CD4-positive, alpha-beta T cell treated with Interleukin-17A for 4 hours (primary cell): ENCODE measurements at places on chromosomes 1 and 21.
A peak's percentile ranks its signal among the peaks of the same experiment; 100 is the strongest.

DNA sequence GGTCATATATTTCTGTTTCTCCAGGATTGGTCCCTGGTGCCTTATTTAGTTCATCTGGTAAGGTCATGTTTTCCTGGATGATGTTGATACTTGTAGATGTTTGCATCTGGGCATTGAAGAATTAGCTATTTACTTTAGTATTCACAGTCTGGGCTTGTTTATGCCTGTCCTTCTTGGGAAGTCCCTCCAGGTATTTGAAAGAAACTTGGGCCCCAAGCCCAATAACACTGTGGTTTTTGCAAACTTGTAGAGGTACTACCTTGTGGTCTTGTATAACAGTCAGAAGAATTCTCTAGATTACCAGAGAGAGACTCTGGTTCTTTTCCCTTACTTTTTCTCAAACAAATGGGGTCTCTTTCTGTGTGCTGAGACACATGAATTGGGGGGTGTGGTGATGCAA lies 251.4 kb upstream of the B3GALT2 start:
- peak; percentile 10 for DNase-seq

- no peak for DNase-seq
Measured at GRCh38 chr1:67629370-67630075, 55.5 kb upstream of the GADD45A start.

DNA sequence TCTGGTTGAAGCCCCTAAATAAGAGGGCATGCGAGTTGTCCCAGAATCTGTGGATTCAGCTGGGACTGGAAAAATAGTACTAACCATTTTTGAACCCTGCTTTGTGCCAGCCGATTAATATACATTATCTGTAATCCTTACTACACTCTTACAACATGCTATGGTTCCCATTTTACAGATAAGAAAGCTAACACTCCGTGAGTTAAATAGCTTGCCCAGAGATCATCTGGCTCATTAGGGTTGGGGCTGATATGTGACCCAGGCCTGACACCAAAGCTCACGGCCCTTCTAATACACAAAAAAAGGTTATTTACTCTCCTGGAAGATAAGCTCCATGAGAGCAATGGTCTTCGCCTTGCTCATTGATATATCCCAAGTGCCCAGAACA lies 14.9 kb downstream of the ATP2B4 start:
- no peak for DNase-seq

- DNase-seq, result no peak
Measured at GRCh38 chr1:98211271-98211845, 290.5 kb upstream of the DPYD start.

DNA sequence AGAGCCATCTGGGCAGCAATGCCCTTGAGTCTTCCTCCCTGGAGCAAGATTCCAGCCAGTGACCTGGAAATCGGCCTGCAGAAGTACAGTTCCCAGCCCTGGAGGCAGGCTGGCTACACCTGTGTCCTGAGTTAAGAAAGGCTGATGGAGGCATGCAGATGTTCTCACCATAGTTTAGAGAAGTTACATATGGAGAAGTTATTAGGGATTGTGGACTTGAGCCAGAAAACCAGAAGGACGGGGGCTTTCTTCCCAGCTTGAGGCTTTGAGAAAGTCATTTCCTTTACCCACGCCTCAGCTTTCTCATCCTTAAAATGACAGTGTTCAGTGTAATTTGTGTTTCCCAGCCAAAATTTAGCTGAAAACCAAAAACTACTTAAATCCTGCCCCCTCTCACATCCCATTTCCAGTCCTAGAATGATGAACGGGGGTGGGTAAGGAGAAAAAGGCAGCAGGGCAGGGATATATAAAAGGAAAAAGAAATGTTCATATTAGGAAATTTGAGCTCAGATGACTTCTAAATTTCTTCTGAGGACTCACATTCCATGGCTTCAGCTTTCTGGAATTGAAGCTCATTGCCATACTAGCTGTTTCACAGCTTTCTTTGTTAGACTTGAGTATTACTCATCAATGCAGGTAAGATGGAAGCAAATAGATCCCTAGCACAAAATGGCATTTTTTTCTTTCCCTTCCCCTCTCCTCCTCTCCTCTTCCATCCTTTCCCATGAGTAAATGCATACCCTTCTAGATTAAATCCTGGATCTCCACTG lies 14.4 kb upstream of the C8B start:
- DNase-seq, result no peak

DNA sequence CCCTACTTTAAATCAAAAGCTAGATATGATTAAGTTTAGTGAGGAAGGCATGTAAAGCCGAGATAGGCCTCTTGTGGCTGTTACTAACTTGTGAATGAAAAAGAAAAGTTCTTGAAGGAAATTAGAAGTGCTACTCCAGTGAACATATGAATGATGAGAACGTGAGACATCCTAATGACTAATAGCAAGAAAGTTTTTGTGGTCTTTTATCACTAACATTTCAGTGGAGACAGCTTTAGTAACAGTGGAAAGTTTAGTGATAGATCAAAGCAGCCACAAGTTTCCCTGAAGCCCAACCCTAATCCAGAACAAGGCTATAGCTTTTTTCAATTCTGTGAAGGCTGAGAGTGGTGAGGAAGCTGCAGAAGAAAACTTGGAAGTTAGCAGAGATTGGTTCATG lies 73.6 kb upstream of the LRRC8B start:
- DNase-seq, result no peak

GRCh38 chr1:192477630-192478029 lies 97.9 kb upstream of the RGS1 start:
- DNase-seq, result no peak

DNA sequence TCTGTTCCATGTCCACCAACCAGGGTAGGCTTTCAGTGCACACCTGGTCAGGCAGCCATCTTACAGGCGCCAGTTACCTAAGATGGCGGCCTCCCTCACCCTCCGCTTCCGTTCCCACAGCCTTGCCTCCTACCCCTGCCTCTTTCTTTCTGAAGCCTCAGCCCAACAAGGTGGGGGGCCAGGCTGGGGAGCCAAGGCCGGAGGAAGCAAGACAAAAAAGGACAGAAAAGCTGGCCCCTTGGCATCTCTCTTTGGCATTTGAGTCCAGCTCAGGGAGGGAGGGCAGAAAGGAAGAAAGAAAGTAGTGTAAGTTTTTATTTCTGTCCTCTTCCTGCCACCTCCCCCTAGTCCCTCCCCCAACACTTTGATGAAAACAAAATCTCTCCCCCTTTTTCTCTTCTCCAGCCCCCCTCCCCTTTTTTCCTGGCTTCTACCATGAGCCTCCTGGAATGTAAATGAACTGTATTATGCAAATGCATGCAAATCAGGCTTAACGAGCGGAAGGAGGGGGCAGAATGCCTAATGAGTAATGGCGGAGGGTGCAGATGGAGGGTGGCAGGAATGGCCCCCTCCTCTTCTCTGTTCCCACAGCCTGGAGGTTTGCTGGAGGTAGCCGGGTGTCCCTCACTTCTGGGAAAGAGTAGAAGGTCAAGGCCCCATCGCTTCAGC lies 43.8 kb downstream of the RHBG start:
- no peak for DNase-seq

GRCh38 chr1:179448437-179449149 lies 82.8 kb downstream of the AXDND1 start:
- DNase-seq, result no peak

GRCh38 chr1:116018007-116018406 lies 41.7 kb downstream of the SLC22A15 start:
- no peak for DNase-seq

DNA sequence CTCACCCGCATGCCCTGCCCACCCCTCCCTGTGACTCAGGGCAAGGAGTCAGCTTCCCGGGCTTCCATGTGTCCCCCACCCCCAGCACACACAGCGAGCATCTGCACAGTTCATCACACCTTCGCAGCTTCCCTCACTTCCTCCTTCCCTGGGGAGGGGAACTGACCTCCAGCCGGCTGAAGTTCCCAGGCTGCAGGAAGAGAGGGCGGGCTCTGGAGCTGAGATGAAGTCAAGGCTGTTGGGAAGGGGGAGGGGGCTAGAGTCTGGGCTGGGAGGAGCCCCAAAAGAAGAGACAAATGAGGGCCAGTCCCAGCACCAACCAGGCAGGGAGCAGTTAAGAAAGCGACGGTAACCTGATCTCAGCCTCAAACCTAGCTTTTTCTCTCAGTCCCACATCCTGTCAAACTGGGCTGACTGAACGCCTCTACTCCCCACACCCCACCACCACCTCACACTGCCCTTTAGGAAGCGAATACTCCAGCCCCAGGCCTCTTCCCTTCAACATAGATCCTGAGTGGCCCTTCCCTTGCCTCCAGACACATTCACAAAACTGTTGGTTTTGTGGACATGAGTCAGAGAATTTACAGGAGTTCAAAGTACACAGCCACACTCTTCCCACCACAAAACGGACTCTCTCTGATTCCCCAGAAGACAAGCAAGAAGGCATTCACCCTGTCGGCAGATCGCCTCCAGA lies 1.8 kb downstream of the RHOC start:
- DNase-seq, result peak; percentile 43

DNA sequence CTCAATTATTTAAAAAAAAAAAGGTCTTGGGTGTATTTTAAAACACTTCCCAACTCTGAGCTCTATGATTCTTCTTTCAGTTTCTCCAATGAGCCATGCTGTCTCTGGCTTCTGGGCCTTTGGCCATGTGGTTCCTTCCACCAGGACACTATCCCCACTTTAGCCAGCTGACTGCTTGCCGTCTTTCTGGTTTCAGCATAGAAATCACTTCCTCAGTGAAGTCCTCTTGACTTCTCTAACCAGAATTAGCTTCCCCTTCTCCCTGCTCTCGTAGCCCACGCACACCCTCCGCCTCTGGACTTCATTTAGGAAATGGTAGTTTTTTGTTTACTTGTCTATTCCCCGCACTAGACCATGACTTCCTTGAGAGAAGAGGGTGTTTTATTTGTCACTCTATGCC lies 1.1 kb upstream of the DIO1 start:
- no peak for DNase-seq

GRCh38 chr1:26697978-26698849 lies 2.4 kb downstream of the ARID1A start:
- peak; percentile 35 for DNase-seq

GRCh38 chr1:36321119-36321951 lies 2.1 kb downstream of the EVA1B start:
- peak; percentile 56 for DNase-seq

DNA sequence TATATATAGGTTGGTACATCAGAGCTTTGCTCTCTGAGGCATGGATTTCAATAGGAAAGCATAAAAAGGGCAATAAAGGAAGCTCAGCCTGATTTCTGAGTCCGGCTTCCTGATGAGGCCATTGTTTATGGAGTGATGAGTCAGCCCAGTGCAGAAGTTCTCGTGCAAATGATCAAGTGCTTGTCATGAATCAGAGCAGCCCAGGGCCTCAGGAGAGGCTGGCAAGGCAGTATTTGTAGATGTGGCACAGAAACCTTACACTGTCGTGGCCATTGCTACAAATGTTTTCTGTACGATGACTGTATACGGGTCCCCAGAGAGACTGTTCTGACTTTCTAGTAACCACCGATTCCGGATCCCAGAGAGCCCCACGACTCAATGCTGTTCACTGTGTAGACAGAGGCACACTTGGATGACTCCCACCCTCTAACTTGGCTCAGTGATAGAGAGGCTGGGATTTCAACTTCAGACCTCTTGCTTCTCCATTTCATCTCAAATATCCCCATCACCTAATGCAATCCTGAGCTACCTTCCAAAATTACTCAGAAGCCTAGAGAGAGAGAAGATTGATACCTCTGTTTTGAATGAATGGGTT lies 26.8 kb downstream of the UMODL1 start:
- peak; percentile 10 for DNase-seq

DNA sequence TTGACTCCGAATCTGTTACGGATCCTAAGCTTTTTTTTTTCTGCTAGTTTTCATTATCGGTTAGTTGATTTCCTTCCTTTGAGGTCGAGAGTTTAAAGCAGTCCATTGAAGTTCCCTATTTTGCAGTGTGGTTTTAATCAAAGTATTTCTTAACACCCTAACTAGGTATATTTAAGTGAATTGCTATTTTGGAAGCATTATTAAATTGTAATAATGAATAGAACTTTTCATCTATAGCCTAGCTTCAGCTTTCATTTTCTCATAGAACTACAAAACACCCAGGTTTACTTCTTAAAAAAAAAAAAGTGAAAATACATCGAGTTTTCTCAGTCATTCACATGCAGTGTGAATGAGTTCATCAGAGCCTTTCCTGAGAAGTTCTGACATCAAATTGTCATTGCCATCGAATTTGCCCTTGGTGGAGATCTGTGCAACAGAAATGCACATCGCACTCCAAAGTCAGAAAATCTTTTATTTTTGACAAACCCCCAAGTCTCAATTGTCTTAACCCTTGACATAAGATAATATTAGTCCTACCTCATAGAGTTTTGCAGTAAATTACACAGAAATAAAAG lies 1.1 kb upstream of the LBR start:
- DNase-seq, result no peak

- DNase-seq, result no peak
Measured at GRCh38 chr1:245876586-245876985, 630.5 kb downstream of the SMYD3 start.

GRCh38 chr1:192817246-192817645 lies 8.4 kb downstream of the RGS2 start:
- DNase-seq, result no peak

DNA sequence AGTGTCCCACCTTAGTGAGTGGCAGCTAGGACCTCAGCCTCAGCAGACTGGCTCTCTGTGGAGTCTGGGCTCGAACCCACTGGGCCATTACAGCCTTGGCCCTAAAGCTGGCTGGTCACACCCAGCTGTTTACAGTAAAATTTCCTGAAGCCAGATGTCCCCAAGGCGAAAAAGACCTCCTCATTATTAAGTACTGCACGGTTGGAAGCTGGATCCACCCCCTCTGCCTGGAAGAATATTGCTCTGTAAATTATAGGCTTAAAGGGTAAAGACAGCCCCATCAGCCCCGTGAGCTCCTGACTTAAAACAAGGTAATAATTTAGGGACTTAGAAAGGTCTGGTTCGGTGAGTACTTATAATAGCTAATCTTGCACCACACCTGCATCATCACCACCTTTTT lies 30.3 kb upstream of the TMEM51 start:
- no peak for DNase-seq

DNA sequence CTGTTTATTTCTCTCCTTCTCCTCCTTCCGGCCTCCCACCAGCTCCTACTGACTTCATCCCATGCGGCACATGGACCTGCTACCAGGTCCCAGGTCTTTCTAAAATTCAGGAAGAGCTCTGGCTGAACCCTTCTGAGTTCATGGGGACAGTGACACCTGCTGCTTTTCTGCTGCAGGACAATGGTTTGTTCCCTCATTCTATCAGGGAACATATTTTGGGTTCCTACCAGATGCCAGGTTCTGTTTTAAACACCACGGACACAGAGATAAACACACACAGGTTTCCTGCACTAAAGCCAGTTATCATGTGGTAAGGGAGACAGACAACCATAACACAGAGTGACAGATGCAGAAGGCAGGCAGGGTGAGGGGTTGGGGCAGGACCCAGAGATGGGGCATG lies 114.0 kb upstream of the RAB4A start:
- DNase-seq, result no peak

DNA sequence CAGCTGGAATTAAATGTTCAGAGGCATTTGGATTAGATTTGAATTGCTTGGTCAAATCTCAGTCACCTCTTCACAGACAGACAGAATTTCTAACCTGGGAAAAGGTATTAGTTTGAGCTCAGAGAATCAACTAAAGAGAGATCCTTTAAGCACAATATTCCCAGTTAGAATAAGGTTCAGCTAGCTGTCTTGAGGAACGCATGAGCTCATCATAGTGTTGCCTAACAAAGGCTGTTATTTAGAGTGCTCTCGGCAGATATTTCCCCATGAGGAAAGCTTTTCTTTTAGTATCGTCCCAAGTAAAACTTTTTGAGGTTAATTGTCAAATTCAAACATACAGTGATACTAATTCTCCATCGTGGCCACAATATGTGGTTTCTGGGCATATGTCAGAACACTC lies 269.9 kb downstream of the HLX start:
- no peak for DNase-seq

- no peak for DNase-seq
Measured at GRCh38 chr1:27538793-27539192, 48.8 kb upstream of the WASF2 start.

GRCh38 chr1:20660363-20660762 lies 806 bp downstream of the DDOST start:
- DNase-seq, result no peak
